ENCODE measurements at places on chromosomes 4 and X.

DNA sequence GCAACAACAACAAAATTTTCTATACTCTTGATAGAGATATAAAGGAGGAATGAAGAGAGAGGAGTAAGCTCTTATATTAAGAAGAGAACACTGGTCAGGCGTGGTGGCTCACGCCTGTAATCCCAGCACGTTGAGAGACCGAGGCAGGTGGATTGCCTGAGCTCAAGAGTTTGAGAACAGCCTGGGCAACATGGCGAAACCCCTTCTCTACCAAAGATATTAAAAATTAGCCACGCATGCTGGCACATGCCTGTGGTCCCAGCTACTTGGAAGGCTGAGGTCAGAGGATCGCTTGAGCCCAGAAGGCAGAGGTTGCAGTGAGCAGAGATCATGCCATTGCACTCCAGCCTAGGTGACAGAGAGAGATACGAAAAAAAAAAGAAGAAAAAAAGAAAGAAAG is 102.4 kb downstream of the TEX11 start:
- no peak for DNase-seq

DNA sequence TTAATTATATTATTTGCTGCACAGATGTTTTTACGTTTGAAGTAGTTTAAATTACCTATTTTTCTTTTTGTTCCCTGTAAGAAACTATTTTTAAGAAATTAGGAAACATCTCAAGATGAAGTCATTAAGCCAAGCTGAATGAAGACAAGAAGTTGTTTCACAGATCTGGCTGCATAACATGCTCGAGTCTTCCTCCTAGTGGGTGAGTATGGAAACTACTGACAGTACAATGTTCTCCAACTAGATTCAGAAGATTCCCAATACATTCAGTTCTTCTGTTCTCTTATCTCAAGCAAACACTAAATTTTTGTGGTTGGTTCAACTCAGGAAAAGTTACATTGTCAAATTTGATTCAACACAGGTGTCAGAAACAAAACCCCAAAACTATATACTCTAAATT is 256.8 kb upstream of the VCX start:
- no peak for DNase-seq

- DNase-seq, result no peak
Observed at GRCh38 chr4:4332529-4332928, 42.5 kb downstream of the ZBTB49 start.

- no peak for DNase-seq
Observed at GRCh38 chr4:186852073-186852420, 128.4 kb upstream of the FAT1 start.

DNA sequence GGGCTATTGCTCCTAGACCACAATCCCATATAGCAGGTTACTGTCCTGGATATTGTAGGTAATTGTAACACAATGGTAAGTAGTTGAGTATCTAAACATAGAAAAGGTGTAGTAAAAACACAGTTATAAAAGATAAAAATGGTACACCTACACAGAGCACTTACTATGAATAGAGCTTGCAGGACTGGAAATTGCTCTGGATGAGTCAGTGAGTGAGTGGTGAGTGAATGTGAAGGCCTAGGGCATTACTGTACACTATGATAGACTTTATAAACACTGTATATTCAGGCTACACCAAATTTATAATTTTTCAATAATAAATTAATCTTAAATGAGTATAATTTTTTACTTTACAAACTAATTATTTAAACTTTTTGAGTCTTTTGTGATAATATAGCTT is 425.7 kb downstream of the PABPC4L start:
- no peak for DNase-seq

- no peak for DNase-seq
Observed at GRCh38 chrX:105460376-105460775, 239.9 kb upstream of the TEX13A start.

GRCh38 chr4:163534056-163534455 is 39.6 kb downstream of the TMA16 start:
- DNase-seq, result no peak

DNA sequence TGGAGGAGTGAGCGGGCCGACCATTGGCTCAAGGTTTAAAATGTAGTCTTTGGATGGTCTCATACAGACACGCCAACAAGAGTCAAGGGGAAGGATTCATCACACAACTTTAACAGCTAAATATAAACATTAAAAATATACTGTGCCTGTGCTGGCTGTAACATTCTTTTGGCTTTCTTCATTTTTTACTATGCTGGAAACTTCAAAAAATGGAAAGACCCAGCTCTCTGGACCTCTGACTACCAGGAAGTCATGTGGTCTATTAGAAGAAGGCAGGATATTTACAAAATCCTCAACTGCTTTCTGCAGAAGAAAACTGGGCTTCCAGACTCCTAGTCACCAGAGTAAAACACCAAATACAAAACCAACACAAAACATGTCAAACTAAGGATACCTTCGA is 49.8 kb upstream of the KLF3 start:
- DNase-seq, result no peak

- DNase-seq, result no peak
Observed at GRCh38 chr4:47198791-47199190, 167.4 kb downstream of the GABRB1 start.

DNA sequence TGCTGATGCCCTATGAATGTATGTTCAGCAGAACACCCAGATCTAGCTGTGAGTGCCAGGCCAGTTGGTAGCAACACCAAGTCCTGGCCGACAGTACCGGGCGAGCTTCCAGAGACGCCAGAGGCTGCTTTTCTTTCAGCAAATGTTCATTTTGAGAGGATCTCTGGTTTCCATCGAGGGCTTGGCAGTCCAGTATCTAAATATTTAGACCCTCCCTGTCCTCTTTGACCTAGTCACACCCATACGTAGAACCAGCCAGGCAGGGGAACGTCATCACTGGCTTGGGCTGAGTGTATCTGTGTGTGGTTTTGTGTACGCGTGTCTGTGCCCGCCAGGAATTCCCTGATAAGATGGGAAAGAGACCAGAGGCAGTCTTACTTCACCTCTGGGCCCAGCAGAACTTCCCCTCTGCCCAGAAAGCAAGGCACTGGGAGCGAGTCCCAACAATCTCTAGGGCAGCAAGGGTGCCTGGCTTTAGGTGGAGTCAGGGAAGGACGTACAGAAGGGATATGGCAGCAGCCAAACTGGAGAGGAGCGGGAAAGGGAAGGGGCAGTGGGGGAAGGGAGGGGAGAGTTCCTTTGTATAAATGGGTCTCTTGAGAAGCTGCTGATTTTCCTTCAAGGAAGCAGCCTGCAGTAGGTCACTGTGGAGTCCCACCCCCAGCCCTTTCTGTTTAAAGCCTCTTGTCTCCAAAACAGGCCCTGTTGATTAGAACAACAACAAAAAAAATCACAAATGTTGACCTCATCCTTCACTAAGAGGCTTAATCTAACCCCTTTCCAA is 15.0 kb upstream of the ELF4 start:
- no peak for DNase-seq

- DNase-seq, result no peak
Observed at GRCh38 chr4:17760626-17761025, 20.8 kb downstream of the FAM184B start.

DNA sequence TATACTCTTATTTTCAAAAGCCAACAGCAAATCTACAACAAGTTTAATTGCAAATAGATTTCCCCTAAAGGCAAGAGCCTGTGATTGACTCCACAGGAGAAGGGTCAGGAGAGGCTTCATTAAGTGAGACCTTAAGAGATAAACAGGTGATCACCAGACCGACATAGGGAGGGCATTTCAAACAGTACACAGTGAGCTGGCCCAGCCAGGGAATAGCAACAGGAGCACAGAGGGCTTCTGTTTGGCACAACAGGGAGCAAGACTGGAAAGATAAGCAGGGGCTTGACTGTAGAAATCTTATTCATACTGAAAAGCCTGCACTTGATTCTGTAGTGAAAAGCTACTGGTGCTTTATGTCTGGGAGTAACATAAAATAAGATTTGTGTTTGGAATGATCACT is 3.9 kb downstream of the RUFY3 start:
- DNase-seq, result no peak

DNA sequence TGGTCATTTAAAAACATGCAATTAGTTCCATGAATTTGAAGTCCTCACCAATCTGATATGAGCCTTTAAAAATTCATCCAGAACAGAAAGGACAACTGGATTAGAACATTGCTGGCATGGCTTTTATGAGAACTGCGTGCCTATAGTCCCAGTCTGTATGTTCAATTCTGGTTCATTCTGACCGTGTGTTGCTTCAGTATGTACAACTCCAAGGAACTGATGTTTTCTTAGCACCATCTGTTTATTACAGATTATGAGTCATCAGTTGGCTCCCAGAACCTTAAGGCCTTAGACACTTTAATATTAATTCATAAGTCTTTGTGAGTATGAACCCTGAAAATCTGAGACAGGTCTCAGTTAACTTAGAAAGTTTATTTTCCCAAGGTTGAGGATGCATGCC is 115.0 kb downstream of the CEP44 start:
- no peak for DNase-seq

- no peak for DNase-seq
Observed at GRCh38 chr4:94689155-94689860, 68.4 kb upstream of the BMPR1B start.

DNA sequence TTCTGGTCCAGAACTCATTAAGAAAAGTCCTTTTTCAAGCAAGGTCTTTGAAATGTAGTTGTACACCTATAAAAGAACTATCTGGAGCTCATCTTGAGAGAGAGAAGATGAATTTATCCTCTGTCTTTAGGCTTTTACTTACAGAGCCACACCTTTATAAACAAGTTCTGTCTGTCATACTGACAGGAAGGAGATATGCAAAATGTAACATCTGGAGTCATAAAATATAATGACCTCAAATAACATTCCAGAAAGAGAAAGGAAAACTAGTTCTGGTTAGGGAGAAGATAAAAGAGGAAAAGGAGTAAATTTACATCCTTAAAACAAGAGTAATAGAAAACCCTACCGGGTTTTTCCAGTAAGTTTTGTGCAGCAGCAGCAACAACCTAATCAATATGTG is 1.3 kb downstream of the INPP4B start:
- DNase-seq, result no peak

Data from activated CD8-positive, alpha-beta memory T cell treated with anti-CD3 and anti-CD28 coated beads, Interleukin-2, amount 50 U/mL, for 48 hours (primary cell).